ENCODE measurements at places on chromosomes 7 and 10.

GRCh38 chr7:41103331-41103730, 599.6 kb downstream of the INHBA start:
- no peak for DNase-seq

DNA sequence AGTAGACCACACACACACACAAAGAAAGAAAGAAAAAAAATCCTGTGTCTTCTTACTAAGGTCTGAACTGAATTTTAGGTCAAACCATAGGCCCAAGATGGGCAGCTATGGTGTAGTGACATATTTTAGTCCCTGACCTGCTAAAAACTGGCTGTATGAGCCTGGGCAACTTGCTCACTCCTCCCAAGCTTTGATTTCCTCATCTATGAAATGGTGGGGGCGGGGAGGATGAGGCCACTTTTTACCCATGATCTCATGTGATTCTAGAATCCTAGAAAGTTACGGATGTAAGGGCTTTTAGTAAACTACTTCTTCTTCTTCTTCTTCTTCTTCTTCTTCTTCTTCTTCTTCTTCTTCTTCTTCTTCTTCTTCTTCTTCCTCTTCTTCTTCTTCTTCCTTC, 6.1 kb upstream of the CCL24 start:
- no peak for DNase-seq

DNA sequence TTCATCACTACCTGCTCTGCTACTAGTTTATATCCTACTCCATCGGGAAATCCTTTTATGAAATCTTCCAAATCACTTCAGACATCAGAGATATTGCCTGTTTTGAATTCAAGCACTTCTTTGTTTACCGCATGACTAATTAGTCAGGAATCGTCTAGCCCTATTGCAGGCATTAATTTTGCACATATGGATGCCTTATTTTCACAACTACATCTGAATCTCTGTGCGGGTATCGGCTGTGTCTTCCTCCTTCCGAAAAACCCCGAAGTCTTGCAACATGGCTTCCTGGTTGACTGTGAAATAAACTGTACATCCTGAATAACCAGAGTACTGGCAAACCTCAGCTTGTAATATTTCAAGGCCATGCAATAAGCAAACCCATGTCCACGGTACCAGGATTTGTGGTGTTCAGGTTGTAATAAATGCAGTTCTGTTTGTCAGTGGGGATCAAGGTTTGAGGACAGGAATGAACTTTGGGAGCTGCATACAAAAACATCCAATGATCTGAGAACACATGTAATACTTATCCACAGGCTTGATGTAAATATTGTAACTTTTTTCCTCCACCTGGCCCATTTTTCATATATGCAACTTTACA, 642.1 kb downstream of the PARD3 start:
- no peak for DNase-seq

DNA sequence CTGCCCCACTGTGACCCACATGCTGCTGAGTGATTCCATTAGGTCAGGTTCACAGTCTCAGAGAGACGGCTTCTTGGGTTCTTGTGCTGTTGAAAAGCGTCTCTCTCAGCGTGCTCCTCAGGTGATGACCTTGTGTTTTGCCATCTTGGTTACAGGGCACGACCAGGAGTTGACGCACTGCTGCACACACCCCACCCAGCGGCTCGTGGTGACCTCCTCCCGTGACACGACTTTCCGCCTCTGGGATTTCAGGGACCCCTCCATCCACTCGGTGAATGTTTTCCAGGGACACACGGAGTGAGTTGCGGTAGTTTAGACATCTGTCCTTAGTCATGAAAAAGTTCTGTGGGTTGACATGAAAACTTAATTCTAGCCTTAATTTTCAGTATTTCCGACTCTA, 48.8 kb downstream of the WDR37 start:
- DNase-seq: no peak

GRCh38 chr7:31308652-31309051, 31.9 kb downstream of the NEUROD6 start:
- no peak for DNase-seq

DNA sequence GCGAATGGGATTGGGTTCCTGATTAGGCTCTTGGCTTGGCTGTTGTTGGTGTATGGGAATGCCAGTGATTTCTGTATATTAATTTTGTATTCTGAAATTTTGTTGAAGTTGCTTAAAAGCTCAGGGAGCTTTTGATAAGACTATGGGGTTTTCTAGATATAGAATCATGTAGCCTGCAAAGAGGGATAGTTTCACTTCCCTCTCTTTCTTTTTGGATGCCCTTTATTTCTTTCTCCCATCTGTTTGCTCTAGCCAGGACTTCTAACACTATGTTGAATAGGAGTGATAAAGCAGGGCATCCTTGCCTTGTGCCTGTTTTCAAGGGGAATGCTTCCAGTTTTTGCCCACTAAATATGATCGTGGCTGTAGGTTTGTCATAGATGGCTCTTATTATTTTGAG, 40.4 kb upstream of the MPP7 start:
- no peak for DNase-seq

DNA sequence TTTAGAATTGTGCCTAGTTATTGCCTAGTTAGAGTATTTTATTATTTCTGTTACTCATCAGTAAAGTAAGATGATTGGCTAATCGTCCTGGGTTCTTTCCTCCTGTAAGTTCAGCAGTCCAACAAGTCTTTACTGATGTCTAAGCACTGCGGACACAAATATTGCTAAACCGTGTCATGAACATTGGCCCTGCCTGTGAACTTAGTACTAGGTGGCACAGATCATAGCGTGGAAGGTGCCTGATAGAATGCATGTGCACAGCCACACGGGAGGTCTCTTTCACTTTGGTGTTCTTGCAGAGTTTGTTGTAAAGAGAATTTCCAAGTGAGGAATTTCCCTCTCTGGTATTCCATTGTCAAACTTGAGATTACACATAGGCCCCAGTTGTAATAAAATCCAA, 38.0 kb downstream of the RBM33 start:
- DNase-seq: no peak

GRCh38 chr10:37754538-37755323, 102.7 kb downstream of the ZNF248 start:
- no peak for DNase-seq

- no peak for DNase-seq
These were observed 91.4 kb downstream of the ZMIZ1 start for GRCh38 chr10:79160191-79160590.

DNA sequence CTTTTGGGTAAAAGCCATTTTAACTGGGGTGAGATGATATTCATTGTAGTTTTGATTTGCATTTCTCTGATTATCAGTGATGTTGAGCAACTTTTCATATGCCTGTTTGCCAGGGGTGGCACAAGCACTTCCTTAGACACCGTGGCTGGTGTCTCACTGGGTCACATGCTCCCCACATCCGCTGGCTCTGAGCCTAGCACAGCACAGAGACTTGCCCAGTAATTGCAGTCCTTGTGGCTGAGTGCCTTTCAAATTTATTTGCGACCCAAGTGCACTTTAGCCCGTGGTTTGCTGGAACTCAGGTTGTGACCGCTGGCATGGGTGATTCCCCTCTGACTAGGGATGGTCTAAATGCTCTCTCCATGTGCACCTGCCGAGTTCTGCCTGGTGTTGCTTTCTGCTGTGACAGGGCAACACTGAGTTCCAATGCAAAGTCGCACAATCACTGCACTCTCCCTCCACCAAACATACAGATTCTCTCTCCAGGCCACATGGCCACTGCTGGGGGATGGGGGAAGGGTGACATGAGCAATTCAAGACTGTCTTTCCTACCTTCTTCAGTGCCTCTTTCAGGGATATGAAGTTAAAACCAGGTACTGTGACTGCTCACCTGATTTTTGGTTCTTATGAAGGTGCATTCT, 66.5 kb downstream of the ZNF277 start:
- DNase-seq: no peak

DNA sequence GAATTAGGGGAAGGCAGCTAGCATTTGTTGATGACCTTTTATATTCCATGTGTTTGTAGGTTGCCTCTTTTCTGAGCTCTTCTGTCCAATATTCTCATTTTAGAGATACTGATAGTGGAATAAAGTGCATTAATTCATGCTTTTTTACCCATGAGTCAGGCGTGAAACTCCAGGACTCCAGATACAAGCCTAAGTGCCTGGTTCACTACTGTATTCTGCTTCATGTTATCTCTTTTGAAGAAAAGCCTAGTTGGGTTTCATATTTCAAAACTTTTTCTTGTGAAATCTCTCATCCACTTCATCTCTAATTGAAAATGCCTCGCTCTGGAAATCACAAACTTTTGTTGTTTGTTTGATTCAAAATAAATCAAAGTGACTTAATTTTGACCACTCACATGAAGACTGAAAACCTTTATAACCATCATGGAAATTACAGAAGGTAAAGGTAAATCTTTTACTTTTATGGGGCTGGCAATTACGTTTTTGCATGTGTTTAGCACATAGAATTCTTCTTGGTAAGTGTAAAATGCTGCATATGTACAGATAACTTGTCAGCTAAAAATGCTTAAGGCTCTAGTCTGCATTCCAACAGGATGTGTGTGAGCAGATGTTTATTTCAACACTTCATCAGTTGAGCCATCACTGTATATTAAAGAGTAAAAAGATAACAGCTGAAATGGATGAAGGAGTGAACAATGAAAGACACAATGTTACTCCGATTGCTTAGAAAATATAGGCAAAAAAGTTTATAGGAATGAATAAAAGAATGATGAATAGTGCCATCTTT, 961.8 kb upstream of the CELF2 start:
- DNase-seq: no peak

GRCh38 chr7:42319631-42320030, 82.6 kb upstream of the GLI3 start:
- no peak for DNase-seq

- peak; percentile 16 for DNase-seq
These were observed 94.7 kb upstream of the EFCAB10 start for GRCh38 chr7:105675934-105676371.

- DNase-seq: no peak
These were observed 78.5 kb upstream of the APBB1IP start for GRCh38 chr10:26359670-26360069.

- DNase-seq: no peak
These were observed 137.7 kb downstream of the ETV1 start for GRCh38 chr7:13851736-13852135.

- DNase-seq: no peak
These were observed 3.3 kb upstream of the LRRC27 start for GRCh38 chr10:132328738-132329137.

GRCh38 chr10:52019077-52019555, 295.0 kb upstream of the DKK1 start:
- DNase-seq: no peak

- DNase-seq: peak; percentile 50
These were observed 9.0 kb upstream of the ARPC1B start for GRCh38 chr7:99365318-99366141.

- DNase-seq: no peak
These were observed 36.7 kb upstream of the NCAPG2 start for GRCh38 chr7:158741294-158741666.

DNA sequence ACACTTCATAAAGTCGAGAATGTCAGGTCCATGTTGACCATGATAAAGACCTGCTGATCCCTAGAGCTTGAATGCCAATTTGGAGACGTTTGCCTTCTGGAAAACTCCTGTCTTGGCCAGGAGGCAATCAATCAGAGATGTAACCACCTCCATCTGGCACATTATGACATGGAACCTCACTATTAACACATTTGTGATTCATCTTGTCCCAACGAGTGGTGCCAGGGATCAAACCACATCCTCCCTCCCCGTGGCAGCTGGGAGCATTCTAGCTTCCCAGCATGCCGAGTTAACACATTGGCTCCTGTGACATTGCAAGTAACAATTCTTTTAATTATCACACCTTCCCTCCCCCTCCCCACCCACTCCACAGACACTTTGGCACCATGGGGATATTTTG, 84.0 kb upstream of the PPP1R17 start:
- DNase-seq: no peak

DNA sequence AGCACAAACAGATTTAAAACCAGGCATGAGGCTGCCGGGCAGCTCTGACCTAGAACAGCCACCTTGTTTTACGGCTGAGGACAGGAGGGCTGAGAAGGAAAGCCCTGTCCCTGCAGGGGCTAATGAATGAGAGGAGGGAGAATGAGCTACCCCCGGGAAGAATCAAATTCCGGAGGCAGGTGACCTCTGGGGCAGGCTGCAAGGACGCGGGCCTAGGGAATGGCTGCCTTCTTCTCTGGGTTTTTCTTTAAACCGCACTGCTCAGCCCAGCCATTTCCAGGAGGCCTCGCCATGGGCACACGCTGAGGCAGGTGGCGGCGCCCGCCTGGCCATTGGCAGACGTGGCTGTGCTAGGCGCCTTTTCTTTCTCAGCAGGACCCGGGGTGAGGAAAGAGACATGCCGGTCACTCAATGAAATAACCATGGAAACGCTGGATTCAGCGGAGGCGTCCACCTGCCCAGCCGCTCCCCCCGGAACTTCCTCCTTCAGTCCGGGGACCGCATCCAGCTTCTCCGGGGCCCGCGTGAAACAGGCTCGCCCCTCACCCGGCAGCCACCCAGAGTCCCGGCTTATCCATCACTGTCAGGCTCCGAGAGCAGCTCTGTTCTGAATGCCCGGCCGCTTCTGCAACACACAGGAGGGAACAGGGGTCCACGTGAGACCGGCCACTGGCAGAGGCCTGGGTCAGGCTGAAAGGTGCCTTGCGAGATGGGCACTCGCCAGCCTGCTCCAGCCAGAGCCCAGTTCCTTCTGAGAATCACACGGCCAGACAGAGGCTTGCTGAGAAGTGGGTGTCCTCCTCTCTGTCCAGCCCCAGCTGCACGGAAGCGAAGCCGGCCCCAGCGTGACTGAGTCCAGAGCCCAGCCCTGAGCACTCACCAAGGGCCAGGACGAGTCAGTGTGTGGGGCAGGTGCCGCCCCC, 82.1 kb downstream of the PDGFA start:
- no peak for DNase-seq

DNA sequence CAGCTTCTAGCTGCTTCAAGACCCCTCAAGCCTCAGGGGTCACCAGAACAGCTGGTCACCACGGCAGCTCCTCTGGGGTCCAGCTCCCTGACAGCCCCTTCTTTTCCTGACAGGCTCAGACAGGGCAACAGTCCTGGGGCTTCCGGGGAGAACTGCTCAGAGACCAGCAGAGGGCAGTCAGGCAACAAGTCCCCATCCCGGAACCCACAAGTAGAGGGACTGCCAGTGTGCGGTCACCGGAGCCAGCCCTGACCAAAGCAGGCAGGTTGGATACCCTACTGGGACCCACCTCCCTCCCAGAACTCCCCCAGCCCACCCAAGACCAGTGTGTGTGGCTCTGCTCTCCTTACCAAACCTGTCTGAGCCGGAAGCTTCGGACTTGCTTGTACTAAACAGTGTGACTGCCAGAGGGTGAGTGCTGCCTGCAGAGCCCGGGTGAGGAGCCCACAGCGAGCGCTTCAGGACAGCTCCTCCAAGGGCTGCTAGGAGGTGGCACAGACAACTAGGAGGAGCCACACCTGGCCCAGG, 40.3 kb downstream of the YKT6 start:
- DNase-seq: peak; percentile 9

DNA sequence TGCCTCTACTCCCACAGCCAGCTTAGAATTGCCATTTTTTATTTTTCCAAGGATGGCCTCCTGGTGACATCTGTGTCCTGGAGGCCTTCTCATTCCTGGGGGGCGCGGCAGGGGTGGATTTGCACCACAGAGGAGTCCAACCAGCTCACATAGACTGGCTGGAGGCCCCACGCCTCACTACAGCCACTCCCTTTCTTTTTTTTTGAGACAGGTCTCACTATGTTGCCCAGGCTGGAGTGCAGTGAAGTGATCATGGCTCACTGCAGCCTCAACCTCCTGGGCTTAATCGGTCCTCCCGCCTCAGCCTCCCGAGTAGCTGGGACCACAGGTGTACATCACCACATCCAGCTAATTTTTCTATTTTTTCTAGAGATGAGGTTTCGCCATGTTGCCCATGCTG, 57.6 kb upstream of the DOCK1 start:
- DNase-seq: no peak

GRCh38 chr10:75765789-75766096, 334.3 kb downstream of the LRMDA start:
- no peak for DNase-seq

GRCh38 chr10:104035194-104036068, 50.2 kb downstream of the COL17A1 start:
- DNase-seq: no peak
